ENCODE measurements at places on chromosomes 3 and 15.
A peak's percentile ranks its signal among the peaks of the same experiment; 100 is the strongest.

- DNase-seq: no peak
Measured at GRCh38 chr3:126053513-126053912, 30.4 kb downstream of the SLC41A3 start.

GRCh38 chr3:79586232-79586631, 181.6 kb downstream of the ROBO1 start:
- no peak for DNase-seq

- no peak for DNase-seq
Measured at GRCh38 chr3:146072824-146073223, 88.2 kb downstream of the PLOD2 start.

GRCh38 chr15:71571641-71572040, 238.7 kb upstream of the NR2E3 start:
- no peak for DNase-seq

DNA sequence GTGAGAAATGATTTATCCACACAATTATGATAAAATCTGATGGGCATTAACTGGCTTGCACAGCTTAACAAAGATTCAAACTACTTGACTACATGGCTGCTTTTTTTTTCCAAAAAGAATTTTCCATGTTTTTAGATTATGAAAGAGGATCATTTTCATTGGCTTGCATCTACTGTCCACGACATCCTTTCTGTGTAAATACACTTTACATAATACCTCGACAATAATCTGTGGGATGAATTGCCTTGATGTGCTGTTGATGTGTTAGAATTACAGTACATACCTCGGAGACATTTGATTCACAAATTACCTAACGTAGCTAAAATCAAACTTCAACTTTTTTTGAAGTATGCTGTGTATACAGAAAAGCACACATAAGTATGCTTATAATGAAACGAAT, 104.4 kb downstream of the PPP2R3A start:
- no peak for DNase-seq

DNA sequence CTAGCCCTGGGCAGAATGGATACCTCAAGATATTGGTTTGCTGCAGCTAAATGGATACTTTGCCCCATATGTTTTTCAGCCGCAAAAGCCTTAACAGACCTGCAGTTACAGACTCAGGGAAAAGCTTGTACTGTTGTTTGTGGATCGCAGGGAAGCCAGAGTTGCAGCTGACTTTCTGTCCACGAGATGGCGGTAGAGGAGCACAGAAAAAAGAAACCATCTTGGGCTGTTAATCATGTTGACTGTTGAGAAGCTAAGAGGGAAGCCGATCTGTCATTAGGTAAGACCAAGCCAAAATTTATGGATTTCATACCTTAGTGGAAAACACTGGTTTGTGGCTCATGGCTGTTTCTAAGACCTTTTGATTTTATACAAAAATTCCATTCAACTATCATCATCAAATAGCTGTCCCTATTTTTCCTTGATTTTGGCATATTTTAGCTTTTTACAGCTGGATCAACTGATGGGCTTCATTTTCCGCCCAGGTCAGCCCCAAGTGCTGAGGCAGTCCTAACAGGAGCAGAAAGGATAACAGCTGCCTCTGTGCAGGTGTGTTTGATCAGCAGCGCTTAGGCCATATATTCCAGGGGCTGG, 205.7 kb upstream of the ZPLD1 start:
- peak; percentile 46 for DNase-seq

DNA sequence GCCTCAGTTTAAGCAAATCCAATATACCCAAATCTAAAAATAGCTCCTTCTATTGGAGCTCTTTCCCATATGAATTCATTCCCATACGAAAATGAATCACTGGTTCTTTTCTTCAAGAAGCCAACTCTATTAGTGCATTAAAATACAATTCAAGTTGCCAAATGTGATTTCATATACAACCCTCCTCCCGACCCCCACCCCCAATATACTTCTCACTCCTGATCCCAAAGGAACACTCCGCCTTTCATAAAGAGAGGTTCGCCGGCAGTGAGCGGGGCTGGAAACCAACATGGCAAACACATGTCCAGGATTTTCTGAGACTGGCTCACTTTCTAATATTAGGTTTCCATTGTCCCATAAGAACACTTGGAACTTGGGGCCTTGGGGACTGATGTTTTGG, 48.5 kb downstream of the MAGEF1 start:
- no peak for DNase-seq

- no peak for DNase-seq
Measured at GRCh38 chr3:165191491-165191890, 4.7 kb downstream of the SLITRK3 start.

DNA sequence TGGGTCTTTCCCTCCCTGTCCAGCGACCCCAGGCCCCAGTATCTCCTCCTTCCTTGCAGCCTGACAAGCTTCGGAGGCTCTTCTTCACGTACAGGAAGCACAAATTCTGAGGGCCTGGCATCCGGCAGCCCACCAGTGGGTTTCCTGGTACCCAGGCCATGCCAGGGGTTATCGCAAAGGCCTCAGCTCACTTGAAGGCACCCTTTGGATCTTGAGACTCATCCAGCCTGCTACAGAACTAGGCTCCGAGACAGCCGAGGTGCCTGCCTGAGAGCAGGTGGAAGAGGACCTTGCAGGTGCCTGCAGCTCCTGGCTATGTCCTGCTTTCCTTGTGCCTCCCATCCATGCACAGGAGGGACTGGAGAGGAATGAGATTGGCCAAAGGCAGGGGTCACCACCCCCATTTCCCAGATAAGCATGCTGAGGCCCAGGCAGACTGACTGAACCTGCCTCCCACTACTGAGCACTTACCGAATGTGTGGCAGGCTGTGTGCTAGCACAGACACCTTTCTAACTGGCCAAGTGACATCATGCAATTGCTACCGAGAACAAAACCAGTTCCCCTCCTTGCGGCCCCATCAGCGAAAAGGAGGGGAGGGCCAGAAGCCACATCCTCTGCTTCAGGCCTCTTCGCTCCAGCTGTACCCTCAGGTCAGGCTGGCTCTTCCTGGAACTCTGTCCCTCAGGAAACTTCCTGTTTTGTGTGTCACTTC, 11.2 kb downstream of the SH2D7 start:
- no peak for DNase-seq

DNA sequence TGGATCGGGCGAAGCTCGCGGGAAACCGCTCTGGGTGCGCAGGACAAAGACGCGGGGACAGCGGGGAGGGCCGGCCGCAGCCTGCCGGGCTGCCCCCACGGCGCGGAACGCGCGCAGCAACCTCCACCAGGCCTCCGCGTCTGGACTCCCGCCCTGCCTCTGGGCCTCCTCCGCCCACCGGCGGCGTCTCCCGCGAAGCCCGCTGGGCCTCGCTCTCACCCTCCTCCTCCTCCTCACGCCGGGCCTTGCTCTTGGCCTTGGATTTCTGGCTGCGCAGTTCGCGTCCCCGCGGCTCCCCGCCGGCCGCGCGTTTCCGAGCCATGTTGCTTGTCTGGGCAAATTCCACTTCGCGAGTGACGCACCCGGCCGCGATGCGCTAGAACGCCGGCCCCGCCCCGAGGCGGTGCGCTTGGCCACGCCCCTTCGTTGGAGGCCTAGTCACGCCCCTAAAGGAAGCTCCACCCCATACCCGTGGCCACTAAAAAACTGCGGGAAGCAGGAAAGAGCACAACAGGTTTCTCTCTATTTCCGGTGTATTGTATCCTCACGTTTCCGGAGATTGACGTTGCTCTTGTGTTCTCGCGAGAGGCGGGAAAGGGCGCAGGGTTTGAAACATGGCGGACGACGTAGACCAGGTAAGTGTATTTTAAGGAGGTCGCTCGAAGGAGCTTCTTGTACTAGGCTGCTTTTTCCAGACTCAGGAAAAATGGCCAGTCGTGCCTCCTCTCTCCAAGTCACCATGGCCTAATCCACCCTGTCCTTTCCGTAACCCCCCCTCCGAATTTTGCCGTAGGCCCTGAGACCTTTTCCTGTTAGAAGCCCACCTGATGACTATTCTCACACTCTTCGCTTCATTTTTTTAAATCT, at the start of the genes LSM3 and XPC:
Gene LSM3 (plus strand): TSS at position 571 of the 867 bp plus-strand sequence. CDS start 44 bp downstream, at position 615.
Gene XPC (minus strand): TSS at position 355 of the 867 bp plus-strand sequence. CDS start 33 bp downstream, at position 322.
- peak; percentile 94 for DNase-seq

DNA sequence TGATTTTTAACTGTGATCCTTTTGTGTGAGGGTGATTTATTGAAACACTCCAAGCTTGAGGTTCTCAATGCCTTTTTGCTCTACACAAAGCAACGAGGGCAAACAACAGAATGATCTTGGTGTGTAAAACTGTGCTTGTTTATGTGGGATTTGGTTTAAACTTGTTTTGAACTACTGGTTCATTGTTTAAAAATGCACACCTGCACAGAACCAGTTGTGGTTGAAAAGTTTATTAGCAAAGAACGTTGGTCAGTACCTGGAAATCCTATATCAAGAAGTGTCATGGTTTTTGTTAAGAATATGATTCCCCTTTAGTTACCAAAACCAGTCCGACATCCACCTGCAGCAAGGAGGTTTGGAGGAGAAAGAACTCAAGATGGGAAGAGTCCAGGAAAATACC, 239.4 kb downstream of the WNT5A start:
- DNase-seq: no peak

DNA sequence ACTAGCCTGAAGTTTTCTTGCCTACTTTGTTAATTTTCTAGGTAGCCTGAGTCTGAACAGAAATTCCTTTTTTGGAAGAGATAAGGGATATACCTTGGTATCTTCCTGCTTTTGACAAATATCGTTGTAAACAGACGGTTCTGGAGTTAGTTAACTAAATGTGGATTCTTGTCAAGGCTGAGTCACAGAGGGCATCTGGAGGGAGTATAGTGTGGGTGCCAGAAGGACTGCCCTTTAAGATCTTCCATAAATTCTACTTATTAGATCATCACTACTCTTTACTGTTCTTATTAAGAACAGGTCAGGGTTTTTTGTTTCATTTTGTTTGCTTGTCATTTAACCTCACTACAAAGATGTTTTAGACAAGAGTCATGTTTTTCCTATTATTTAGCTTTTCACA, 125.3 kb upstream of the SKOR1 start:
- no peak for DNase-seq

DNA sequence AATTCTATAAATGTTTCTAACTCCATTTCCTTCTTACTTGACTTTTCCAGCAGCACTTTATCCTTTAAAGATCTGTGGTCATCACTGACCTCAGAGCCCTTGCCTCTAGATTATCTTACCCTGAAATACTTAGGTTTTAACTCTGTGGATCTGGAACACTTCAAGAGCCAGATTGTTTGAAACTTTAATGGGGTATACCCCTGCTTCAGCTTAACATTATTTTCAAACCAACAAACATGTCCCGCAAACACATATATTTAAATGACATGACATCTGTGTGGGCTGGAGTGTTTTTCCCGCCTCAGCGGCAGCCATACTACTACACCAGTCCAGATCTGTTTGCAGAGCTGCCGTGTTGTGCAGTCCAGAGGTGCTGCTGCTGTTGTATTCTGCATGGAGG, 252.0 kb upstream of the TPM1 start:
- DNase-seq: no peak

DNA sequence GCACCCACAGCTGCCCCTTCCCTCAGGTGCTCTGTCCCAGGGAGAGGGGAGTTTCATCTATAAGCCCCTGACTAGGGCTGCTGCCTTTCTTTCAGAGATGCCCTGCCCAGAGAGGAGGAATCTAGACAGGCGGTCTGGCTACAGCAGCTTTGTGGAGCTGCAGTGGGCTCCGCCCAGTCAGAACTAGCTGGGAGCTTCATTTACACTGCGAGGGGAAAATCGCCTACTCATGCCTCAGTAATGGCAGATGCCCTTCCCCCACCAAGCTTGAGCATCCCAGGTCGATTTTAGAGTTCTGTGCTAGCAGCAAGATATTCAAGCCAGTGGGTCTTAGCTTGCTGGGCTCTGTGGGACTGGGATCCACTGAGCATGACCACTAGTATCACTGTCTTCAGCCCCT, 181.2 kb upstream of the RARB start:
- DNase-seq: no peak

- DNase-seq: peak; percentile 73
Measured at GRCh38 chr15:67593562-67593961, 51.1 kb downstream of the MAP2K5 start.

DNA sequence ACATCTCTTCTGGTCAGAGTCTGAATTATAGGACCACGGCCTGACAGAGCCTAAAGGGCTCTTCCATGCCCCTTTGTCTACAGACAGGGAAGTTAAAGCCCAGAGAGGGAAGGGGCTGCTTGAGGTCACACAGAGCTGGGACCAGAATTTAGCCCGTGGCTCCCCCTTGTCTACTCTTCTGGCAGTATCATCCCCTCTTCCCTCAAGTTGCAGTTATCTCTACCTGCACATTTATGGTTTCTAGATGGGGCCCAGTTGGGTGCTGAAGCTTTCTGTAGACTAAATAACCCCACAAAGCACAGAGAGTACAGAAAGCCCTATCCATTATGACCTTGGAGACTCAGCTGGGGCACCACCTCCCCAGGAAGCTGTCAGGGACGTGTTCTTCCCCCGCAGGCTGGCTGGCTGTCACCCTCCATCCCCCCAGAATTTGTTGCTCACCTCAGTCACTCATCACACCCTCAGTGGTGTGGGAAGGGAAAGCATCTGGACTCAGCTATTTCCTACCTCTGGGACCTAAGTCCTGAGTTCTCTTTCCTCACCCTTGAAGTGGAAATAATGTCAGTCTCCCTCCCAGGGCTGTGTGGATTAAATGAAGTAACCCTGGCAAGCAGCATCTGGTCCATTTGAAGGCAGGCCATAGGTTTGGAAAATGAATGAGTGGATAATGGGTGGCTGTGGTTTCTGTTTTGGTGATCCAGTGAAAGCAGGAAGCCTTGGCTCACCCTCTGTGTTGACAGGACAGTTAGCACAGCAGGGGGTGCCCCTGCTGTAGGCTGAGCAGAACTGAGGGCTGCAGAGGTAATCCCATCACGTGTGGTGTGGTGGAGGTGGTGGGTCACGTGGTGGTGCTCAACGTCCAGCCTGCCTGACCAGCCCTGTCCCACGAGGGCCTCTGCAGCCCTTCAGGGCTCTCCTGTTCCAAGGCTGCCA, 16.3 kb downstream of the ACOX2 start:
- peak; percentile 86 for DNase-seq

- DNase-seq: peak; percentile 1
Measured at GRCh38 chr15:25508369-25509002, 69.7 kb upstream of the UBE3A start.

DNA sequence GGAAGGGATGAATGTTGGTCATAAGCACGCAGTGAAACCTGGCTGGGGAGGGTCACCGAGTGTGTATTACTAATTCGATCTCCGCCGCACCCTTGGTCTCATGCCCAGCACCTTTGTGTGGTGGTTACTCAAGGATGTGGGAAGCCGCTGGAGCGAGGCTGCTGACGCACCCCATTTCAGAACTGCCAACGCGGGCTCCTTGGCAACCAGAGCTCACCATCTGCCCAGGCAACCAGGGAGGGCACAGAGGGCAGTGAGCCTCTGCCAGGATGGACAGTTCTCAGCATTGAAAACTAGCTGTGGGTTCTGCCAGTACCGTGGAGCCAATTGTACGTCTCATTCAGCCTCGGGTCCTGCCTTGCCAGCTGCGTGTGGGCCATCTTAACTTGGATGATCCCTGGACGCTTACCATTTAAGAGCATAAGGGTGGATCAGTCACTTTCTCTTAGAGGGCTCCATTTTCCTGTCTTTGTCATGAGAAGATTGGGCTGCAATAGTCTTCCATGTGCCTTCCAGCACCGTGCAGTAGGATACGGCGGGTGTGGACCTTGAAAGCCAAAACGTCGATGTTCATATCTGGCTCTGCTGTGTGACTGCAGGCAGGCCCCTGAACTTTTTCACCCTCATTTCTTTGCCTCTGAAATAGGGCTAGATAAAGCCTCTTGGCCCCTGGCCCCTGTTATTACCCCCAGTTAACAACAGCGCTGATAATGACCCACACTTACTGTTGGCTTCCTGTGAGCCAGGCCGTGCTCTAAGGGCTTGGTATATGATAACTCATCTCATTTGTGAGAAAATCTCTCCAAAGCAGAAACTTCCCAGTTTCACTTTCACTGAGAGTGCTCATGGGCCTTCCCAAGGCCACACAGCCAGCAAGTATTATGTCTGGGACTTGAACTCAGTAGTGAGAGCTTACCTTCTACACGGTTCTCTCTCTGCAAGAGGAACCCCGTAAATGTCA, 238.8 kb downstream of the OPA1 start:
- DNase-seq: no peak

Measured in NCI-H146 (cell line).